Activated CD8-positive, alpha-beta memory T cell treated with anti-CD3 and anti-CD28 coated beads, Interleukin-2, amount 10 ng/mL, durations not matched to agents 7 days and 5 days (primary cell): ENCODE measurements at places on chromosomes 1 and 21.
A peak's percentile ranks its signal among the peaks of the same experiment; 100 is the strongest.

- no peaks in the 10 kb centered on the region for H3K4me1 ChIP-seq
- H3K27ac ChIP-seq = no peak overlapping the region
- H3K36me3 ChIP-seq = no peaks in the 10 kb centered on the region
- no peak for DNase-seq
These were observed 28.4 kb upstream of the CASQ2 start for GRCh38 chr1:115796897-115797296.

- no peak overlapping the region for H3K4me3 ChIP-seq
- DNase-seq = no peak
- H3K27ac ChIP-seq = no peak overlapping the region
- H3K36me3 ChIP-seq = no peaks in the 10 kb centered on the region
- H3K4me1 ChIP-seq = no peaks in the 10 kb centered on the region
These were observed 262.6 kb downstream of the CAMTA1 start for GRCh38 chr1:7047866-7048265.

GRCh38 chr1:7409278-7409677, 361.8 kb upstream of the VAMP3 start:
- no peak overlapping the region for H3K27ac ChIP-seq
- peak; percentile 23 for DNase-seq
- H3K36me3 ChIP-seq = no peaks in the 10 kb centered on the region
- H3K4me1 ChIP-seq = no peaks in the 10 kb centered on the region
- H3K27me3 ChIP-seq = no peaks in the 10 kb centered on the region
- H3K4me3 ChIP-seq = no peak overlapping the region

DNA sequence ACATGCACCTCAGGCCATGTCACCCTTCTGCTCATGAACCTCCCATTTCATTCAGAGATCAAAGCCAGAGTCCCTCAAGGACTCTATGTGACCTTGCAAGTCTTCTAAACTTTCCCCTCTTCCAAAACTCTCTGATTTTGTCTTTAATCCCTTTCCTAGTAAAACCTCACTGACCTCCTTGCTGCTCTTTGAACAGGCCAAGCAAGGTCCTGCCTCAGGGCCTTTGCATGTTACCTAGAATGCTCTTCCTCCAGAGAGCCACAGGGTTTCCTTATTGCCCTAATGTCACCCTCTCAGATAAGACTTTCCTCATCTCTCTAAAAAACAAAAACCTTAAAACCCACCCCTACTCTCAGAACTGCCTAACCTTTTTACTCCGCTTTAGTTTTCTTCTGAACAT, 26.6 kb downstream of the IL23R start:
- H3K4me1 ChIP-seq = peaks cover 25% of the 10 kb centered on the region
- H3K36me3 ChIP-seq = peaks cover 14% of the 10 kb centered on the region
- no peak for DNase-seq
- H3K27me3 ChIP-seq = peaks cover 8% of the 10 kb centered on the region
- H3K4me3 ChIP-seq = no peak overlapping the region

DNA sequence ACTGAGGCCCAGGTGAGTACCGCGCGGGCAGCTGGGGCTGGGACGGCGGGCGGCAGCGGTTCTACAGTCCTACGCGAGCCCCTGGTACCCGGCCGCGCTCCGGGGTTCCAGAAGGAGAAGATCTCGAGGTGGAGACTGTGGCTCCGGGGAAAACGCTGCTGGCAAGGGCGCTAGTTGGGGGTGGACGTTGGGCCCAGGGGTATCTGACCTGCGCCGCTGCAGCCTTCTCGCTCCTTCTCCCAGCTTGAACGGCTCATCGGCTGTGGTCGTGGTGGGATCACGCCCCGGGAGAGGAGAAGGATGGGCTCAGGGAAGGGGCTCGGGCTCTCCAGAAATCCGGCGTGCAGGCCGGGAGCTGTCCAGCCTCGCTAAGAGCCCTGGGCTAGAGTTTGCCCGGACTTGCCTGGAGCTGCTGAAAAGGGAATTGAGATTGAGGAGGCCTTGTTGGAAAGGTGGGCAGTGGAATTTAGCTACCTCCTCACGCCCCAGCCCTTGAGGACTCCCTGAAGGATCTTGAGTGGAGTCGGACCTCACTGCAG, 1.1 kb upstream of the POU3F1 start:
- H3K4me3 ChIP-seq = peak overlapping the region; percentile 57
- no peak overlapping the region for H3K27ac ChIP-seq

DNA sequence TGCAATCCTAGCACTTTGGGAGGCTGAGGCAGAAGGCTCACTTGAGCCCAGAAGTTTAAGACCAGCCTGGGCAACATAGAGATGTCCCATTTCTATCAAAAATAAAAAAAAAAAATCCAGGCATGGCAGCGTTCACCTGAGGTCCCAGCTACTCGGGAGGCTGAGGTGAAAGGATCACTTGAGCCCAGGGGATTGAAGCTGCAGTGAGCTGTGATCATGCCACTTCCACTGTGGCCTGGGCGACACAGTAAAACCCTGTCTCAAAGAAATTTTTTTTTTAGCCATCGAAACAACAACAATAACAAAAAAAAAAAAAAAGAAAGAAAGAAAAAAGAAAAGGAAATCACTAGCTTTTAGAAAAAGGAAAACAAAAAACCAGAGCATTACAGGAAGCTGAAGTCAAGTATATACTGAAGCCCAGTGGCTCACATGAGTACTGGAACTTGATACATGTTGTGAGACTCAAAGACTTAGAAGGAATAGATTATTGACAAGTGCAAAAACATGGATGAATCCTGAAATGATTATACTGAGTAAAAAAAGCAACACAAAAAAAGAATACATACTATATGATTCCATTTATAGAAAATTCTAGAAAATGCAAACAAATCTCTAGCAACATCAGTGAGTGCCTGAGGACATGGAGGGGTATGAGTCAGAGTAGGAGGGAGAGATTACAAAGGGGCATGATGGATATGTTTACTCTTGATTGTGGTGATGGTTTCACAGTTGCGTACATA, 6.1 kb upstream of the RABGAP1L start:
- no peaks in the 10 kb centered on the region for H3K27me3 ChIP-seq
- H3K4me3 ChIP-seq = peak overlapping the region; percentile 28
- DNase-seq = no peak
- peak overlapping the region; percentile 73 for H3K27ac ChIP-seq

DNA sequence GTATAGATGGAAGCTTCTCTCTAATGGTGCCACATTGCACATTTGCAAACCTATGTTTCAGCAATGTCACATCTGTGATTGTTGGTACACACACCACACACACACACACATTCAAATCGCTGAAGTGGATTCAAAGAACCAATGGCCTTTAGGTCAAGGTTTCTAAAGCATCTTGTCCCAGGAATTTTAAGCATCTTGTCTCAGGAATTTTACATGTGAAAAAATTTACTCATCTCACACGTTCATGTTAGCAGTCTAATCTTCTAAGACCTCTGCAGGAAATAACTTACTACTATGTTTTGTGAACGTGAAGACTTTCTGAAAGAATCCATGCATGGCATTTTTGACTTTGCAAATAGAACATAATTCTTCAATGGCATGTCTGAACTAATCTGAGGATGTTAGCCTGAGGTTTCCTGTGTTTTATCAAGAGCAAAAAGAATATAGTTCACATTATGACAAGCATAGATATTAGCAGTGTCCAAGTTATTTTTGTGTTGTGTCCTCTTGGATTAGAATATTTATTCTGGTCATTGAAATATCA, 125.1 kb downstream of the CYYR1 start:
- no peak overlapping the region for H3K4me3 ChIP-seq
- DNase-seq = no peak
- no peak overlapping the region for H3K27ac ChIP-seq

DNA sequence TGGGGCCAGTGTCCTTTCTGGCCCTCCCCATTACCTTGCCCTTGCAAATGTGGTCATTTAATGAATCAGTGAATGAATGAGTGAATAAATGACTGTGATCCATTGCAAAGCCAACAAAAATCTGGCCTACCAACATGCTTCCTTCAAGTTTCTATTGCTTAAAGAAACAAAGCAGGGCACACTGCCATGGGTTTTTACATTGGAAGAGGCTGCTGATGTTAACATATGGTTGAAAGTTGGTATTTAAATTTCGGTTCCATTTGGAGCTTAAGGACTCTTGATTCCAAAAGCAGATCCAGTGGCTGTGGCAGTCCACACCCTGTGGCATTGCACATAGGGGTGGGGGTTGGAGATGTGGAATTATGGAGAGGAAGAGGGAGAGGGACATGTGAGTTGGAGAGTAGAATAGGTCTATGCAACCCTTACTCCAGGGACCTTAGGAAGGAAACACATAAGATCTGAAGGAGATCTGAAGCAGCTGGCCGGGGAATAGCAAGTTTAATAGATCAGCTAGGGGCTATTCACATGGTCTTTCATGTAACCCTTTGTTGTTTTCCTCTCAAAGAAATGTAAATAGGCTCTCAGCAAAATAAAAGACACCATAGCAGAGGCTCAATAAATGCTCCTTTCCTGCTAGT, 7.2 kb downstream of the ABCA4 start:
- no peak for DNase-seq
- no peaks in the 10 kb centered on the region for H3K4me1 ChIP-seq
- peaks cover 2% of the 10 kb centered on the region for H3K27me3 ChIP-seq
- H3K36me3 ChIP-seq = no peaks in the 10 kb centered on the region
- H3K27ac ChIP-seq = no peak overlapping the region

DNA sequence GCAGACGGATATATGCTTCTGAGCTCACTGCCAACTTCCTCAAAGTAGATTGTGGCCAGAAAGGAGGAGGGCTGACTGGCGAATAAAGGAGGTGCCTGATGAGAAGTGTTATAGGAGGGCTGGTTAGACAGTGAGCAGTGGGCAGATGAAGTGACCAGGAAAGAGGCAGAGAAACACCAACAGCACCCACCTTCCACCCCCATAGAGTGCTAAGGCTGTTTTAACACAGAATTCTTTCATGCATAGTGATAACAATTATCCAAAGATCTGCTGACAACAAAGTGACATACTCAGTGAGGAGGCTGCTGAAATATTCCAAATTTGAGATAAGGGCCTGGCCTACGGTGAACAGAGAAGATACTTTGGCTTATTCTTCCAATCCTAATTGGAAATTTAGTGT, 21.2 kb upstream of the MTR start:
- H3K36me3 ChIP-seq = peaks cover 1% of the 10 kb centered on the region
- no peaks in the 10 kb centered on the region for H3K4me1 ChIP-seq
- no peak overlapping the region for H3K4me3 ChIP-seq
- no peak for DNase-seq
- peaks cover 37% of the 10 kb centered on the region for H3K27me3 ChIP-seq

GRCh38 chr1:53130598-53130877, 11.9 kb downstream of the SLC1A7 start:
- no peaks in the 10 kb centered on the region for H3K36me3 ChIP-seq
- no peak overlapping the region for H3K27ac ChIP-seq
- no peak for DNase-seq

- no peaks in the 10 kb centered on the region for H3K4me1 ChIP-seq
- no peak for DNase-seq
- no peak overlapping the region for H3K27ac ChIP-seq
- H3K27me3 ChIP-seq = peaks cover 5% of the 10 kb centered on the region
- H3K36me3 ChIP-seq = no peaks in the 10 kb centered on the region
These were observed 19.6 kb upstream of the ERO1B start for GRCh38 chr1:236301080-236301957.

GRCh38 chr1:158014731-158015320, 21.4 kb downstream of the KIRREL1 start:
- H3K4me3 ChIP-seq = no peak overlapping the region
- H3K36me3 ChIP-seq = no peaks in the 10 kb centered on the region
- H3K4me1 ChIP-seq = no peaks in the 10 kb centered on the region
- H3K27me3 ChIP-seq = peaks cover 25% of the 10 kb centered on the region

GRCh38 chr1:203390298-203390697, 39.4 kb upstream of the FMOD start:
- peaks cover 40% of the 10 kb centered on the region for H3K27me3 ChIP-seq
- H3K36me3 ChIP-seq = no peaks in the 10 kb centered on the region
- no peaks in the 10 kb centered on the region for H3K4me1 ChIP-seq
- H3K4me3 ChIP-seq = no peak overlapping the region
- no peak for DNase-seq

- no peak for DNase-seq
- no peak overlapping the region for H3K4me3 ChIP-seq
- H3K36me3 ChIP-seq = no peaks in the 10 kb centered on the region
- no peak overlapping the region for H3K27ac ChIP-seq
- peaks cover 3% of the 10 kb centered on the region for H3K27me3 ChIP-seq
These were observed 86.4 kb upstream of the SPATA6 start for GRCh38 chr1:48558366-48558765.

DNA sequence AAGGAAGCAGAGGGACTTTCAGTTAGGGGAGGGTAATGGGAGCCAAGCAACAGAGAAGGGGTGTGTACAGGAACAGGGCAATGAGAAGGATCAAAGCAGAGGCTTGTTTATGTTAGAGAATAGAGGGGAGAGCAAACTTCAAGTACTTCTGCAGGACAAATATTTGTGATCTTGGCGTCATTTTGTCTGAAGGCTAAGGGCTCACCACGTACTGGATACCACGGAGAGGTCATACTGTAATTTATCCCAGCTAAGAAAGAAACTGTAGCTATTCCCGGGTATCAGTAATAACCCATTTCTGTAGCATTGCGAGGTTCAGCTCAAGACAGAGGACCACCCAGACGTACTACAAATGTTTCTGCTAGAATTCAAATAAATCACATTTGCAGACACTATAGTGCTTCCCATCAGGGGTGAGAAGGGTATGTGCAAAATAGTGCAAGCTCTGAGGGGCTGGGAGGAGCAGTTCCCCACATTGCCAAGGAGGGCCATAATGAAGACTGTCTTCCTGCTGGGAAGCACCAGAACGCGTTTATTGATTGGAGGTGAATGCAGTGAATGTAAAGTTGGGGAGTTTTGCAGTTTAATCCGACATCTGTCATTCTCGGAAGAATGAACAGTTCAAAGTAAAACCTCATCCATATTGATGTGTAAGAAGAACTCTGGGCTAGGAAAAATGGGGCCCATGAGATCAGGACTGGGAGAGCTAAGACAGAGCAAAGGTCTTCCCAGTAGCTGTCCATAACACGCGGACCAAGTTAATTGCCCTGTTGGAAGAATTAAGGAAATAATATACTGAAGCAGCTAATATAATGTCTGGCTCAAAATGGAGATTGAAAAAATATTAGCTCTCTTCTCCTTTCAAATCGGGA, 136.9 kb downstream of the RWDD3 start:
- H3K36me3 ChIP-seq = no peaks in the 10 kb centered on the region
- no peak for DNase-seq
- H3K27ac ChIP-seq = no peak overlapping the region
- no peaks in the 10 kb centered on the region for H3K27me3 ChIP-seq
- H3K4me3 ChIP-seq = no peak overlapping the region

DNA sequence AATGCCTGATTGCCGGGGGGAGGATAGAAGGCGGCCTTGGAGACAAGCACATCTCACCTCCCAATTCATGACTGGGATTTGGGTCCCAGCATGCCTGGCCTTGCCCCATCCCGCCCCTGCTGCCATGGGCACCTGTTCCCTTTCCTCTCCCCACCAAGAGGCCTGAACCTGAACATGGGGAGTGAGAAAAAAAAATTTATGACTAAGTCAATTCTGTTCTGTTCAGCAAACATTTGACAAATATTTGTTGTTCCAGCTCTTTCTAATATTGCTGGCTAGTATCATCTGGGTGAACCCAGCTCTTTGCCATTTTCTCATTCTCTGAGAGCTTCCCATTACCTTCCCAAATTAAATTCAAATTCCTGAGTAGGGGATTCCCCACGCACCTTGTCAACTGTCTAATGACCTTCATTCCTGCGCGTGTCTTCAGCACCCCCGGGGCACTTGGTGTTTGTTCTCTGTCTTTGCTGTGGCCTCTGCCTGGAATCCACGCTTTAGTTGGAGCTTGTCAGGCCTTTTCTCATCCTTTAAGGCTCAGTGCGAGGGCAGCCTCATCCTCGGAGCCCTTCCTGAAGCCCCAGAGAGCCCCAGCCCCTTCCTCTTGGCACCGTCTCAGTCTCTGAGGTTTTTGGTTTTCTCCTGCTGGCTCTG, 42.8 kb downstream of the ARHGEF10L start:
- DNase-seq = no peak
- peaks cover 3% of the 10 kb centered on the region for H3K27me3 ChIP-seq
- H3K27ac ChIP-seq = no peak overlapping the region
